ENCODE measurements at places on chromosomes 6 and 20.

GRCh38 chr6:142871910-142872331 is 73.1 kb downstream of the HIVEP2 start:
- DNase-seq: no peak

DNA sequence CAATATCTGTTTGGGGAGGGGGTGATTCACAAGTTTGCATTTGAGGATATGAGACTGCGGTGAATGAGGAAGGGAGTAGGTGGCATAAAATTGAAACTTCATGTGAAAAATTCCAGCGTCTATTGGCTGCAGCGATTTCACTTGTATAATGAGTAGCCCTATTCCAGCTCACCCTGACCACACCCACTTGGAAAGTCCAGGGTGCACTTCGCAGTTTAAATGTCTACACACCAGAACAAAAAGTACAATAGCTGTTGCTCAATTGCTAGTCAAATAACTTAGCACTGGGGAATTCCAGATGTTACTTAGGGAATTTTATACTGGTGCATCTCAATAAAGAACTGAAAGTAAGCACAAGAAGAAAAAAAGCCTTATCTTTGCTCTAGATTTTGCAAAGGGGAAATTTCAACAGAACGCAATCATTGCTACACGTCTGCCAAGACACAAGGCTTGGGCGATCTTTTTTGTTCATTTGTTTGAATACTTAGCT is 6.3 kb downstream of the TNFAIP3 start:
- no peak for DNase-seq

DNA sequence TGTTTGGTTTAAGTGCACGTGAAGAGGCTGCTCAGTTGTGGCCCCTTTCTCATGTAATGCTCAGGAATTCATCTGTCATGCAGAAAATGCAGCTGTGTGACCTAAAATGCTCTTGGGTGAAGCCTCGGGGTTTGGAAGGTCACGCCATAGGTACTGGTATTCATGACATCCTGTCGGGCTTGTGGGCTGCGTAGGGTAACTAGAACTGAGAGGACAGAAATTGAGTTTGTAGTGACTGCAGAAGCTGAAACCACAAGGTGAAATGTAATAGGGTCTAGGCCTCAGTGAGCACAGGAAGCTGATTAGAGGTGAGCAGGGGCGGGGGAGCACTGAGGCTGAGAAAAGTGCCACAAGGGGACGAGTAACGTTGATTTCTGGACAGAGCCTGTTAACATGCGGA is 128.8 kb downstream of the SOBP start:
- no peak for DNase-seq

GRCh38 chr6:159919800-159920199 is 29.0 kb downstream of the MAS1 start:
- DNase-seq: no peak

- no peak for DNase-seq
Measured at GRCh38 chr6:136188486-136188885, 61.6 kb downstream of the MTFR2 start.

- DNase-seq: no peak
Measured at GRCh38 chr20:24968278-24968800, 19.3 kb downstream of the CST7 start.

DNA sequence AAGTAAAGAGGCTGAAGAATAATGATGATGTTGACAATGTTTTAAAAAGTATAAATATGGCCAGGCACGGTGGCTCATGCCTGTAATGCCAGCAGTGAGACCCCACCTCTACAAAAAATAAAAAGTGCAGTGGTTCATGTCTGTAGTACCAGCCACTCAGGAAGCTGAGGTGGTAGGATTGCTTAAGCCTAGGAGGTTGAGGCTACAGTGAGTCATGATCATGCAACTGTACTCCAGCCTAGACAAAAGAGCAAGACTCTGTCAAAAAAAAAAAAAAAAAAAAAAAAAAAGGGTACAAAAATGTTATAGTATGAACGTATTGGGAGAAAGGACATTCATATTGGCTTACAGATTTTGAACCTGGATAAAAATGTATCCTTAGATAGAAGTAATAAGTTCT is 543.1 kb upstream of the IRAK1BP1 start:
- DNase-seq: no peak

DNA sequence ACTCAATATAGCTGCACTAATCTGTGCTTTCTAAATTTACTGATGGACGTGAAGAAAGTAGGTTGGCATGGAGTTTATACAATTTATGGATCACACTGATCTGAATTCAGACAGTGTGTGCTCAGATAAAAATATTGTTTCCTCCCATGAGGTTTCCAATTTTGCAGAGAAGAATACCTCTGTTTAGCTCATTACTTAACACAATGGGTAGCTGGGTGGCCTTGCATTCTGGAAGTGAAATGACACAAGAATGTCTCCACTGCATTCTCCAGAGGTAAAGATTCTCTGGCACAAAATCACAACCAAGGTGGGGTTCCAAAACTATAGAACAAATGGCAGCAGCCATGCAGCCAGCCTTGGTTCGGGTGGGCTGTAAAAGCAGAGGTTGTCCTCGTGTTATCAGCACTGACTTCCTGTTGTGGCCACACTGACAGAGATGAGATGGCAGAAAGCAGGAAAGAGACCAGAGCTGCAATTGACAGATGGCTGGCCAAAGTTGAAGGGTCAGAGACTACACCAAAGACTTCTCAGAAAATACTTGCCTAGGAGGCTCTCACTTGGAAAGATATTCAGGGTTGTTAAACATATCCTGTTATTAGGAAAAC is 50.2 kb downstream of the HDAC2 start:
- no peak for DNase-seq

- DNase-seq: no peak
Measured at GRCh38 chr20:62663145-62664018, 21.1 kb downstream of the SLCO4A1 start.

- no peak for DNase-seq
Measured at GRCh38 chr20:22684763-22685443, 100.5 kb upstream of the FOXA2 start.

DNA sequence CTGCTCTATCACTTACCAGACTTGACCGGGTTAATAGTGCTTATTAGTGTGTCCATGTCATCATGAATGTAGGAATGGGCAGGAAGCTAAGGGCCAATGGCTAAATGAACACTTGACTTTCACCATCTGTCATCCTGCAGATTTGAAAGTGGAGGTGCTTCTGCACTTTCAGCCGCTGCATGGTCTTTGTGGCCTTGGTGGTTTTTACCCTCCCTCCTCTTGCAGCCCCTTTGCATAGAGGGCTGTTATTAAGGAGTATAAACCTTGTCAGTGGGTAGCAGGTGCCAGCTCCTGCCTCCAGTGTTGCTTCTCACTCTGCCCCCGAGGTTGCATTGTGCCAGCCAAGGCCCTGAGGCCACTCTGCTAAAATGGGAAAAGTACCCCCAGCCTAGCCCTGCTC is 122.2 kb upstream of the TNFAIP3 start:
- no peak for DNase-seq

DNA sequence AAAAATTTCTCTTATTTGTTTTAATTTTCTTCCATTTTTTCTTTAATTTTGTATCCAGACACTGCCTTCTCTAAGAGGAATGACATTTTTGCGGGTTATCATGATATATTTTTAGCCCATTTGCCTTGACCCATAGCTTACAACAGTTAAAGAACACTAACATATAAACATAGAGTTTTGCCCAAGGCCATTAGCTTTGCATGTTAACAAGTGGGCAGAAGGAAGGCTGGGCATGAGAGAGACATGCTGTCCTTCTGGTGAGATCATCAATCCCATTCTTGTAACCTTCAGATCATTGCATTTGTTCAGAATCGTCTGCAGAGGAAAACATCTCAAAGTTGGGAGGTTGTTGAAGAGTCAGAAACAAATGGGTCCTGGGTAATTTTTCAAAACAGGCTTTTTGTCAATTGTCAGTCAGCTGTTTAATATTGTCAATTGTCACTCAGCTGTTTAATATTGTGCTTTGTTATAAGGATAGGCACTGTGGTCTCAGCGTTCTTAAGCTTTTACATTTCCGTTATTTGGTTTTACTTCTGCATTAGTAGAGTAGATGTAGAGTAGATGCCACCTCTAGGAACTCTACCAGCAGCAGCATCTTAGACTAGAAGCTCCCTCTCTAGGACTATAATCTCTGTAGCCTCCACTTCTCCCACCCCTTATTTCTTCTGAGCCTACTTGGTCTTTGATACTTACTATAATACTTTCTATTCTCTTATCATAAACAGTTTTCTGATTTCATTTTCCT is 243.1 kb downstream of the ESR1 start:
- no peak for DNase-seq
